ENCODE measurements at places on chromosomes 5 and 9.

- DNase-seq: peak; percentile 26
These were observed 512.9 kb downstream of the NTRK2 start for GRCh38 chr9:85182383-85182782.

DNA sequence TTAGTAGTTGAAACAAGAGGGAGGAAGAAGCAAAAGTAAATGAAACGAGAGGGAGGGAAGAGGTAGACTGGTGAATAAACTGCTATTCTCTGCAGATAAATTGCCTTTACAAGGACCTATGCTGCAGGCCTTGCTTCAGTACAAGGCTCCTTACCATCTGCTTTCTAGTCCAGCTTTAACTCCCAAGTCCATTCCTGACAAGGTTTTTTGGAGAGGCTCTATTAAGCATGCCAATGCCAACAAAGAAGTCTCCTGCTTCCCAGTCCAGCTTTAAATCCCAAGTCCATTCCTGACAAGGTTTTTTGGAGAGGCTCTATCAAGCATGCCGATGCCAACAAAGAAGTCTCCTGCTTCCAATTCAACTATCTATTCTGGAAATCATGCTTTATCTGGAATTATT lies 244.9 kb downstream of the GABRB2 start:
- no peak for DNase-seq

DNA sequence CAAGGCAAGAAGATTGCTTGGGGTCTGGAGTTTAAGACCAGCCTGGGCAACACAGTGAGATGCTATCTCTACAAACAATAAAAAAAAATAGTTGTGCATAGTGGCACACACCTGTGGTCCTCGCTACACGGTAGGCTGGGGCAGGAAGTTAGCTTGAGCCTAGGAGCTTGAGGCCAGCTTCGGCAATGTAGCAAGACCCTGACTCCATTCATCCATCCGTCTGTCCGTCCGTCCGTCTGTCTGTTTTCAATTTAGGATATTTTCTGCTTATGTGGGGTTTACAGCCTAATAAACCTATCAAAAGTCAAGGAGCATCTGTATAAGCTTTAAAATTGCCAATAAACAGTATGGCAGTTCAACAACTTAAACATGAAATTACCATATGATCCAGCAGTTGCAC lies 19.7 kb downstream of the HMGCR start:
- DNase-seq: no peak

DNA sequence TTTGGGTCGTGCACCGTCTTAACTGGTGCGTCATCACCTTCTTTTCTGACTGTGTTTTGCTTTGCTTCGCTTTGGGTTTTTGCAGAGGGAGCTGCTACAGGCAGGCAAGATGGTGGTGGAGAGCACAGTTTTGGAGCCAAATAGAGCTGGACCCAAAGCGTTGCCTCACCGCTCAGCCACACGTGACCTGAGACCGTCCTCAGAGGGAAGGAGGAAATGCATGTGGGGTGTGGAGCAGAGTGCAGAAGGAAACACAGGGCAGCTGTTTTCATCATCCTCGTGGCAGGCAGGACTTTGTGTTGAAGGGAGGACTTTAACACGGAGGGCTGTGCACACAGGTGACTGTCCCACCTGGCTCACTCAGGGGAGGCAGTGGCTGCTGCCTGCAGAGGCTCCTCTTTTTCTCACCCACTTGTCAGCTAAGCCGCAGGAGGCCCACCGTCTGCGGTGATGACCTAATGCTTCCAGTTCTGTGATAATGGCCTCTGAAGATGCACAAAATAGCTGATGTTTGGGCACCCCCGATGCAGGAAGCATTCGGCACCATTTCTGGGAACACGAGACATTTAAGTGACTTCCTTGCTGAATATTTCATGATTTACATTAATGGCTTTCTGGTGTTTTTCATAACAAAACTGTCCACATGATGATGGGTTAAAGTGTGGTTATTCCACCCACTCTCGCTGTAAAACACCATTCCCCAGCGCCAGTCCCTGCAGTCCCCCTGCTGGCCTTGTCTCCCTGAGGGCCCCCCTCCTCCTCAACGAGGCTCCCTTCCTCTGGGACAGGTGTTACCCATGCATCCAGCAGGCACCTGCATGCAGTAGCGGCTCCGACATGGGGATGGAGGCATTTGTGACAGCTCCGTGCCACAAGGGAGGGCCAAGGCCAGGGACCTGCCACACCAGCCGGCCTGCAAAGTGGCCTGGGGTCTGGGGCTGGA lies 12.4 kb upstream of the UBAC1 start:
- peak; percentile 51 for DNase-seq
